Colonic mucosa (tissue), 4 donors: ENCODE measurements at places on chromosomes 1 and 21.
A peak's percentile ranks its signal among the peaks of the same experiment; 100 is the strongest.

DNA sequence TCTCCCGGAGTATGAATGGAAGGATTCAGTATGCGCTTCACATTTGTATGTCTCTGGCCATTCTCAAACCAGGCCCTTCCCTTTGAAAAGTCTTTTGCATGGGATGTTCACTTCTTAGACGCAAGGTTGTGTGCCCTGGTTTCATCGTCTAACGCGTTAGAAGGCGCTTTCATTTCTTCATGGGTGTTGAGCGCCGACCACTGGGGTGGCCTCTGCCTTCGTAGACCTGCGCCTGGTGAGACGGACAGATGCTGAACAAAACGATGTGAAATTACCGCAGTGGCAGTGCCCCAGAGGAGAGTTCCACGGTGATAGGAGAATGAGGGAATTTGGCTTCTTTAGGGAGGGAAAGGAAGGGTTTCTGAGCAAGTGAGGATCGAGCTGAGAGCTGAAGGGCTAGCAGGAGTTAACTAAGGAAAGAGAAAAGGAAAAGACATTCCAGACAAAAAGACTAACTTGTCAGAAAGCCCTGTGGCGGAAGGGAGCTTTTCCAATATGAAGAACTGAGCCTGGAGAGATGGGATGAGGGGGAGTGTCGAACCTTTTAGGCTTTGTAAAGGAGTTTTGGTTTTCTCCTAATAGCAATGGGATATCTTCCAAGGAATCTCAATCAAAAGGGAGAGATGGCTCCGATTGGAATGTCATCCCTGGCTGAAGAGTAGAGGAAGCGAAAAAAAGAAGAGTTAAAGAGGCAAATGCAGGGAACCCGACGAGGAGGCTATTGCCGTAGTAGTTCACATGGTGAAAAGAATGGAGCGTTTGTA lies 951 bp downstream of the GGPS1 start:
- peak; percentile 42 for DNase-seq

GRCh38 chr1:13651279-13651678 lies 48.7 kb upstream of the PRDM2 start:
- no peak for DNase-seq

GRCh38 chr1:208763971-208764370 lies 519.8 kb upstream of the PLXNA2 start:
- no peak for DNase-seq

GRCh38 chr1:26723013-26723991 lies 27.5 kb downstream of the ARID1A start:
- DNase-seq: peak; percentile 86

- DNase-seq: no peak
These were observed 70.4 kb downstream of the VAV3 start for GRCh38 chr1:107894605-107895004.

DNA sequence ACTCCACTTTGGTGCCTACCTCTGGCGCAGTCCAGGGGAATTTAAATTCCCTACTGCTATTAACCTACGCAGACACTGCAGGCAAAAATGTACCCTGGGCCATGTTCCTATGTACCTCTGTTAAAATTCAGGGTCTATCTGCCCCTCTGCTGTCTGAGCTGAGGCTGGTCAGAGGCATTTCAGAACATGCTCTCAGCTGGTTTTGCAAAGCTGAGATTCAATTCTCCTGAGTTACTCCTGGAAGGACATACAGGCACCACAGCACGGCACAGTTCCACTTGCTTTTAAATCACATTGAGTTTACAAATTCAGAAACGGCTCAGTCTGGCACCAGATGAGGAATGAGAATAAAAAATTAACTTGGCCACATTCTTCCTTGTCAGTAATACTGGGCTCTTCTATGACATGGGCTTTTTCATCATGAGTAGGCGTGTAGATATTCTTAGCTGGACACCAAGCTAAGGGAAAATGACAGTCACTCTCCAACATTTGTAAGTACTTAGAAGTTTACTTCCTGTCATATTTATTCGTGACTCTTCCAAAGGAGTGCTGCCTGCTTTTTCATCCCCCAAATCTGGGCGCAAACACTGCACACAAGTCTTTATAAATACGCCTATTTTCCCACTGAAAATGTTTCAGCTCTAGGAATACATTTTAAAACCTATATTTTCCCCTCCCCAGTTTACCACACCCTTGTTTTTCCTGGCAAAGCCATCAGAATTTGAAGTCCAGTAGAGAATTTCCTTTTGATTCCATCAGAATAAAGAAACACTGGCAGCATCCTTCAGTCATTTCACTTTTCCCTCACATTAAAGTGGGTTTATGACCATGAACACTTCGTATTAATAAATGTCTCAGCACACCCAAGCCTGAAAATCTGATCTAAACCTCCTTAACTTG lies 1.9 kb downstream of the C1orf198 start:
- no peak for DNase-seq

- DNase-seq: no peak
These were observed 37.1 kb upstream of the NBL1 start for GRCh38 chr1:19606817-19607642.

DNA sequence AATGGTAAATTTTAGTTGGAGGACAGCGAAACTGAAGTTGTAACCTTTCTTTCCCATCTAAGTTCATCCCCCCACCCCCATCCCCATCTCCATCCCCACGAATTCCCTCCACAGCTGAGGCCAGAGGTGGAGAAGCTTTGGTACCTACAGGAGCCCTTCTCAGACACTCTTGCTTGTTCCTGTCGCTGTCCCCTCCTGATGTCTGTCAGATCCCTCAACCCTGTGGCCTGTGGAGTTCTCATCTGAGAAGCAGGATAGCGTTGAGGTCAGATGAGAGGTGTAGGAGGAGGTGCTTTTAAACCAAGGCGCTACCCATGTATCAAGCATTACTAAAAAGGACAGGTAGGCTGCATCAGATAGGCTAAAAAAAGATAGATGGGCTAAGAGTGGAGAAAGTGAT lies 769 bp downstream of the NTPCR start:
- DNase-seq: peak; percentile 51

GRCh38 chr1:10122926-10123325 lies 87.4 kb upstream of the KIF1B start:
- no peak for DNase-seq

DNA sequence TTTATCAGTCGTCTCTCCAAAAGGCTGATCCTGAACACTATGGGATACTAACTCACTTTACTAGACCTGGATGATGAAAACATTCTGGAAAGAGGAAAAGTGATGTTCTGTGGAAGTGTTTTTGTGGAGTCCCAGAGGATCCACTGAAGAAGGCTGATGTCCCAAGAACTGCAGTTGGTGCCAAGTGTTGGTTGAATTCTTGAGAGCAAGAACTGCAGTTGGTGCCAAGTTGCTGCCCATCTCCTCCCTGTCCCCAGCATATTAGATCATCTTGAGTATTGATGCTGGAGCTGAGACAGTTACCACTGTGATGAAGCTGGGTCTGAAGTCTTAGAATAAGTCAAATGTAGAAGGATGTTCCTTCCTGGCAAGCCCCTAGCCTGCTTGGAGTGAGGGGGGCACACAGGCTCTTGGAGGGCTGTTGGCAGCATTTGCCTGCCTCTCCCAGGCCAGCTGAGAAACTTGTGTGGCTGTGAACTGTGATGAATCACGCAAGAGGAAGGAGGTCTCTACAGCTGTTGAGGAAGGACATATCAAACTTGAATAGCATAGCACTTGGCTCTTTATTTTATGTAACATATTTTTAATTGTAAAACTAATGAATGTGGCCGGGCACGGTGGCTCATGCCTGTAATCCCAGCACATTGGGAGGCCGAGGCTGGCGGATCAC lies 48.1 kb downstream of the DNAJC6 start:
- no peak for DNase-seq

- peak; percentile 90 for DNase-seq
These were observed 1.1 kb downstream of the TAGLN2 start for GRCh38 chr1:159924025-159924790.

DNA sequence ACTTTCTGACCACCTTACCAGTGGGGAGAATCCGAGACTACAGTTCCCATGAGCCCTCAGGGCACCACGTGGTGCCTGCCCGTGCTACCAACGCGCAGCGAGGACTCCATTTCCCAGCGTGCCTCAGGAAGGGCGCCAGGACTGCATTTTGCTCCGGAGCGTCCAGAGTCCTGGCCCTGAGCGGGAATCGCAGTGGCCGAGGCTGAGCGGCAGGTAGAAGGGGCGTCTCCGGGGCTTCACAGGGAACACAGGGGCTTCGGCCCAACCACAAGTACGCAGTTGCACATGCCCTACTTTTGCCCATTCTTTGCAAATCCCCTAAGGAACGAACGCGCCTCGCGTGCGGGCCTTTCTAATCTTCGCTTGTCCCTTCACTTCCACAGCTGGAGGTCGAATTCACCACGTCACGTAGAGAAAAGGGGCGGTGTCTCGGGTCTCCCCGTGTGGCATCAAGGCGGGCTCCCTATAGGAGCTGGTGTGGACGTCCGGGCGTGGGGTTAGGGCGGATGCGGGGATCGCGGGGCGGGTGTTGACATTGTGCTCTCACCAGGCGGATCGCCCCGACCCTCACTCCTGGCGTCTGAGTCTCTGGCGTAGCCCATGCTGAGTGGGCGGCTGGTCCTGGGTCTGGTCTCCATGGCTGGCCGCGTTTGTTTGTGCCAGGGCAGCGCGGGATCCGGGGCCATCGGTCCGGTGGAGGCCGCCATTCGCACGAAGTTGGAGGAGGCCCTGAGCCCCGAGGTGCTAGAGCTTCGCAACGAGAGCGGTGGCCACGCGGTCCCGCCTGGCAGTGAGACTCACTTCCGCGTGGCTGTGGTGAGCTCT lies at the start of gene BOLA1:
Gene BOLA1 (plus strand): TSS at position 109 of the 825 bp plus-strand sequence. CDS start 492 bp downstream, at position 601.
- DNase-seq: peak; percentile 95

- DNase-seq: no peak
These were observed 72.5 kb downstream of the SYDE2 start for GRCh38 chr1:85128316-85128715.

DNA sequence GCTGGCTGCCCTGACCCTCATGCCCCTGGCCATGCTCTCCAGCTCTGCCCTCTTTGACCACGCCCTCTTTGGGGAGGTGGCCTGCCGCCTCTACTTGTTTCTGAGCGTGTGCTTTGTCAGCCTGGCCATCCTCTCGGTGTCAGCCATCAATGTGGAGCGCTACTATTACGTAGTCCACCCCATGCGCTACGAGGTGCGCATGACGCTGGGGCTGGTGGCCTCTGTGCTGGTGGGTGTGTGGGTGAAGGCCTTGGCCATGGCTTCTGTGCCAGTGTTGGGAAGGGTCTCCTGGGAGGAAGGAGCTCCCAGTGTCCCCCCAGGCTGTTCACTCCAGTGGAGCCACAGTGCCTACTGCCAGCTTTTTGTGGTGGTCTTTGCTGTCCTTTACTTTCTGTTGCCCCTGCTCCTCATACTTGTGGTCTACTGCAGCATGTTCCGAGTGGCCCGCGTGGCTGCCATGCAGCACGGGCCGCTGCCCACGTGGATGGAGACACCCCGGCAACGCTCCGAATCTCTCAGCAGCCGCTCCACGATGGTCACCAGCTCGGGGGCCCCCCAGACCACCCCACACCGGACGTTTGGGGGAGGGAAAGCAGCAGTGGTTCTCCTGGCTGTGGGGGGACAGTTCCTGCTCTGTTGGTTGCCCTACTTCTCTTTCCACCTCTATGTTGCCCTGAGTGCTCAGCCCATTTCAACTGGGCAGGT lies 3.8 kb downstream of the GPR61 start:
- DNase-seq: no peak

DNA sequence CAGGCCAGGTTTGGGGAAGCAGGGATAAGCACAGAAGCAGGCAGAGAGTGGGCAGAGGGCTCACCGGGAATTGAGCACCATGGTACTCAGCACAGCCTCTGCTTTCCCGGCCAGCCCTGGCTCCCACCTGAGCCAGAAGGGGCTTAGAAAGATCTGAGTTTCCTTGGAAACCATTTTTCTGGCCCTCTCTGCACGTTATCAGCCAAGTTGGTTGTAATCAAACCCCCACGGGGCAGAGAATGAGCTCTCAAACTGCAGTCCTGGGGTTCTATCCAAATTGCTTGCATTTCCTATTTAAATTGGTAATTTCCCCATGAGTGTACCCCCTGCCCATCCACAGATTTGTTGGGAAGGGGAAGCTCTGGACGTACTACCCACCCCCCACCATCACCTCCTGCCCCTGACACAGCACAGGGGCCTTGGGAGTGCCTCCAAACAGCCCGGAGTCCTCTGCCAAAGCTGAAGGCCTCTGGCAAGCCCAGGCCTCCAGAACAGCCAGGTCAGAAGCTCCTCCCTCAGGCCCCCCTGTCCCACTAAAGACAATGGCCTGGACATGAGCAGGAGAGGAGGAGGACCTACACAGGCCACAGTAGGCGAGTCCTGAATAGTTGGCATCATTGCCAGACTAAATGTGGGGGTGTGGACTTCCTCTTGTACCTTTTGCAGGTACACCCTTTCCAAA lies 42.7 kb upstream of the GJB5 start:
- DNase-seq: no peak
